Naive thymus-derived CD8-positive, alpha-beta T cell (primary cell): ENCODE measurements at places on chromosomes 11 and 22.

GRCh38 chr22:27992294-27993165, 73.5 kb upstream of the PITPNB start:
- H3K4me3 ChIP-seq: no peak overlapping the region
- no peak overlapping the region for H3K27ac ChIP-seq
- no peaks in the 10 kb centered on the region for H3K36me3 ChIP-seq
- peaks cover 12% of the 10 kb centered on the region for H3K4me1 ChIP-seq
- H3K27me3 ChIP-seq: no peaks in the 10 kb centered on the region
- DNase-seq: no peak

GRCh38 chr11:57338142-57338541, at the start of gene P2RX3:
TSS of gene P2RX3 (plus strand) at chr11:57338352. CDS start at chr11:57338551, 199 bp downstream.
- H3K4me3 ChIP-seq: no peak within 1 kb of the TSS
- DNase-seq: no peak
- peak within 1 kb of the TSS; percentile 83 for H3K27ac ChIP-seq
- H3K36me3 ChIP-seq: no peaks in the 10 kb centered on the region
- H3K4me1 ChIP-seq: peaks cover 32% of the 10 kb centered on the region

GRCh38 chr22:45460288-45461109, 42.2 kb upstream of the FBLN1 start:
- H3K4me3 ChIP-seq: no peak overlapping the region
- peaks cover 6% of the 10 kb centered on the region for H3K36me3 ChIP-seq
- no peak overlapping the region for H3K27ac ChIP-seq
- H3K4me1 ChIP-seq: no peaks in the 10 kb centered on the region
- no peak for DNase-seq

DNA sequence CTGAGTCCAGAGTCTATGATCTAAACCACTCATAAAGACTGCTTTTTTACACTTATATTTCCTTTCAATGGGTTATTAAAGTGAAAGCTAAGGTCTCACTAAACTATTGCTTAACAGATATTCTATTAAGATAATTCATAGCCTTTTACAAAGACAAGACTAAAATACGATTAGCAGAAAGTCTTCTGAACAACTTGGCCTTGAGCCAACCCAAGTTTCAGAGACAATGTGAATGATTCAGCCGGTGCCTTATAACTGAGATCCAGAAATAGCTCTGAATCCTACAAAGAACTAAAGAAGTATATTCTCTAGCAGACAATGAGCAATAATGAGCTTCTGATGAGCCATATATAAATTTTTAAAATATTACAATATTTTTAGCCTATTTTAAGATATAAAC, 41.5 kb upstream of the CARD18 start:
- no peaks in the 10 kb centered on the region for H3K4me1 ChIP-seq
- H3K27ac ChIP-seq: no peak overlapping the region
- no peak overlapping the region for H3K4me3 ChIP-seq
- peaks cover 3% of the 10 kb centered on the region for H3K27me3 ChIP-seq
- no peaks in the 10 kb centered on the region for H3K36me3 ChIP-seq
- DNase-seq: no peak

- H3K4me3 ChIP-seq: no peak overlapping the region
- H3K4me1 ChIP-seq: peaks cover 3% of the 10 kb centered on the region
- no peak for DNase-seq
These were observed 126.6 kb upstream of the ARHGAP20 start for GRCh38 chr11:110838808-110839207.

DNA sequence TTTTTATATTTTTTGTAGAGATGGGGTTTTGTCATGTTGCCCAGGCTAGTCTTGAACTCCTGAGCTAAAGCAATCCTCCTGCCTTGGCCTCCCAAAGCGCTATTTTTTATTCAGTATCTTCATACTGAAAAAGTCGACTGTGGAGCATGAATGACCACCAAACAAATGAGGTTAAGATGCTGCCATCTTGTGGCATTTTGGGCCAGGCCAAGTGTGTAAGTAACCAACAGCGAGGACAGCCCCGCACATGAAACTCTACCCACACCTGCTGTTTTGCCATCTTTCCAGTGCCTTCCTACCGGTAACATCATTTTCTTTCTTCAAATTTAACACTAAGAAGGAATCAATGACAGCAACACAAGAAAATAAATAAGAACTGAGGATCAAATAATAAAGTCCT, 32.2 kb upstream of the AQP11 start:
- H3K27ac ChIP-seq: no peak overlapping the region
- DNase-seq: no peak
- no peaks in the 10 kb centered on the region for H3K36me3 ChIP-seq
- H3K4me1 ChIP-seq: no peaks in the 10 kb centered on the region
- H3K4me3 ChIP-seq: no peak overlapping the region

GRCh38 chr11:44065841-44066731, at the start of gene ACCS:
TSS of gene ACCS (plus strand) at chr11:44066270. CDS start at chr11:44067628, 1,358 bp downstream.
- peaks cover 25% of the 10 kb centered on the region for H3K4me1 ChIP-seq
- no peaks in the 10 kb centered on the region for H3K36me3 ChIP-seq
- peak; percentile 92 for DNase-seq
- H3K27ac ChIP-seq: peak within 1 kb of the TSS; percentile 94
- no peaks in the 10 kb centered on the region for H3K27me3 ChIP-seq

GRCh38 chr11:61712846-61713245, 32.7 kb downstream of the DAGLA start:
- H3K27me3 ChIP-seq: no peaks in the 10 kb centered on the region
- DNase-seq: no peak
- no peaks in the 10 kb centered on the region for H3K36me3 ChIP-seq
- H3K27ac ChIP-seq: no peak overlapping the region
- H3K4me1 ChIP-seq: no peaks in the 10 kb centered on the region

- H3K27me3 ChIP-seq: peaks cover 2% of the 10 kb centered on the region
- peaks cover 50% of the 10 kb centered on the region for H3K4me1 ChIP-seq
- DNase-seq: no peak
These were observed 1.0 kb downstream of the CBX7 start for GRCh38 chr22:39151329-39151975.

DNA sequence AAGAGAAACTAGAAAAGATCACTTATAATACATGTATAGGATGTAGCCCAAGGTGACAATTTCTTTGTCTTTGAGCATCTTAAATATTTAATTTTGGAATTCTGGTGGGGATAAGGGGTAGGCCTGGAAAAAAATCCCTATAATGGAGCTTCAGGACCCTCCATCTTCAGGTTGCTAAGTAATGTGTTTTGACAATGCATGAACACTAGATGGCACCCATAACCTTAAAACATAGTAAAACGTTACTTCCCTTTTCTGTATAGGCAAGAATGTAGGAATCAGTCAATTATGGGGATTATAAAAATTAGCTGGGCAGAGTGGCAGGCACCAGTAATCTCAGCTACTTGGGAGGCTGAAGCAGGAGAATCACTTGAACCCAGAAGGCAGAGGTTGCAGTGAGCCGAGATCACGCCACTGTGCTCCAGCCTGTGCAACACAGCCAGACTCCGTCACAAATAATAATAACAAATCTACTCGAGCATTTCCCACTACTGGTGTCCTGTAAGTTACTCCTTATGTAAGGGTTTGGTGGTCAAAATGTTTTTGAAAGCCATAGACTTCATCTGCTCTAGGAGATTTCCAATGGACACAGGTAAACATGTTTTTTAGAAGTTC, 541.9 kb upstream of the CCDC90B start:
- no peak overlapping the region for H3K4me3 ChIP-seq
- no peaks in the 10 kb centered on the region for H3K36me3 ChIP-seq
- H3K27ac ChIP-seq: no peak overlapping the region
- no peaks in the 10 kb centered on the region for H3K4me1 ChIP-seq

GRCh38 chr11:10139143-10139542, 154.9 kb downstream of the SBF2 start:
- H3K36me3 ChIP-seq: peaks cover 15% of the 10 kb centered on the region
- H3K27ac ChIP-seq: no peak overlapping the region
- no peak overlapping the region for H3K4me3 ChIP-seq
- no peaks in the 10 kb centered on the region for H3K27me3 ChIP-seq
- H3K4me1 ChIP-seq: no peaks in the 10 kb centered on the region
- no peak for DNase-seq

DNA sequence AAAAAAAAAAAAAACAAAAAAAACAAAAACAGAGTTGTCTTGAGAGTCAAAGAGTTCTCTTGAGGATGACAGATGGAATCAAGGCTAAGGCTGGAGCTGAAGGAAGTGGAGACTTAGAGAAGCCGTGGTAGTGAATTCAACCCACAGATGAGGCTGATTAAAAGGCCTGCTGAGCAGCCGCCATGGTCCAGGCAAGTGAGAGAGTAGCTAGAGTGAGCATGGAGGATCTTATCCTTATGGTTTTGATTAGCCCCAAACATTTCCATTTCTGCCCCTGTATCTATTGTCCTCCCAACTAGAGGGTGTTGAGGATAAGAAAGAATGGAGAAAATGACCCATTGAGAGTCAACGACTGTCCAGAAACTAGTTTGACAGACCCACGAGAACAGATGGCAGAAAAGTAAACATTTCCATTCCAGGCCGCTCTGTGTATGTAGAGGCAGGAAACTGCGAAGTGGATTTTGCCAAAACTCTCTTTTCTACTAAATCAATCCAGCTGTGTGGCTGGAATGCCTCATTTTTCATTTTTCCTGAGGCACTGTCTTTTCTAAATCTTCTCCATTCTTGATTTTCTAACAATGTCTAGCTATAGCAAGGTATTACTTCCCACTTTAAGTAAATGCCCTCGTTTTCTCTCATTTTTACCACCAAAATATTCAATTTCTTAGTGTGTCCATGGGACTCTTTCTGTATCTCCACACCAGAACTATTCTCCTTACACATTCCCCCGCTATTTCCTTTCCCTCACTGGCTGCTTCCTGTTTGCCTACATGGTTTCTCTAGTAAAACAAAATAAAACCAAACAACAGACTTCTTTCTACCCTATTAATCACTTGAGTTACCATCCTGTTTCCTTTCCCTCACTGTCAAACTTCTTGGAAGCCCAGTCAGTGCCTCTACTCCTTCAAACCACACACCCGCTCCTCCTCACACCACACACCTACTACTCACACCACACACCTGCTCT, 5.4 kb upstream of the MMP8 start:
- H3K4me3 ChIP-seq: no peak overlapping the region
- no peaks in the 10 kb centered on the region for H3K27me3 ChIP-seq
- H3K27ac ChIP-seq: no peak overlapping the region

GRCh38 chr11:36098853-36099375, 155.1 kb downstream of the LDLRAD3 start:
- no peaks in the 10 kb centered on the region for H3K4me1 ChIP-seq
- no peaks in the 10 kb centered on the region for H3K36me3 ChIP-seq
- H3K27ac ChIP-seq: no peak overlapping the region
- DNase-seq: no peak

- no peaks in the 10 kb centered on the region for H3K4me1 ChIP-seq
- peak overlapping the region; percentile 49 for H3K27ac ChIP-seq
- no peak overlapping the region for H3K4me3 ChIP-seq
- no peak for DNase-seq
These were observed 53.4 kb downstream of the KCNJ1 start for GRCh38 chr11:128813729-128814128.

DNA sequence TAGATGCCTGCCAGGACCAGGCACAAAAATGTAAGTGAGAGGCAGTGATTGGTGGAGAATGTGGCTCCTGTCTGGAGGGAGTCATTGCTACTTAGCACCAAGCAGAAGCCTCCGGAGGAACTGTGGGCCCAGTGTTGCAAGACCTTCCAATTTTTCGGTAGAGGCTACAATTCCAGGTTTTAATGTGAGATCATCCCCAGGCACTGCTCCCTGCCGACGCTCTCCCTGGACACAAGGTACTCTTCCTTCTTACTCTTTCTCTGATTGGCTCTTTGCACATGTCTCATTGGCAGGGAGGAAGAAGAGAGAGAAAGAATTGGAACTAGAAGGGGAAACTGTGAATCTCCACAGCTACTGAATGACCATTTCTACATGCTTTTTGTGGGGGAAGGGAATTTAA, 53.7 kb upstream of the EP300 start:
- H3K4me1 ChIP-seq: no peaks in the 10 kb centered on the region
- no peak for DNase-seq
- H3K27ac ChIP-seq: no peak overlapping the region
- no peaks in the 10 kb centered on the region for H3K36me3 ChIP-seq

DNA sequence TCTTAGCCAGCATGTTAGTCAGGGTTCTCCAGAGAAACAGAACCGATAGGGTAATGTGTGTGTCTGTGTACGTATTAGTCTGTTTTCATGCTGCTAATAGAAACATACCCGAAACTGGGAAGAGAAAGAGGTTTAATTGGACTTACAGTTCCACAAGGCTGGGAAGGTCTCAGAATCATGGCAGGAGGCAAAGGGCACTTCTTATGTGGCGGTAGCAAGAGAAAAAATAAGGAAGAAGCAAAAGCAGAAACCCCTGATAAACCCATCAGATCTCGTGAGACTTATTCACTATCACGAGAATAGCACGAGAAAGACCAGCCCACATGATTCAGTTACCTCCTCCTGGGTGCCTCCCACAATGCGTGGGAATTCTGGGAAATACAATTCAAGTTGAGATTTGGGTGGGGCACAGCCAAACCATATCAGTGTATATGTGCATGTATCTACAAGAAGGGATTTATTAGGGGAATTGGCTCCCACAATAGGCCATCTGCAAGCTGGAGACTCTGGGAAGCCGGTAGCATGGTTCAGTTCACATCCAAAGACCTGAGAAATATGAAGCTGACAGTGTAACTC, 173.7 kb upstream of the NECTIN1 start:
- H3K36me3 ChIP-seq: no peaks in the 10 kb centered on the region
- H3K4me3 ChIP-seq: no peak overlapping the region
- no peak overlapping the region for H3K27ac ChIP-seq

- no peak overlapping the region for H3K27ac ChIP-seq
- peaks cover 17% of the 10 kb centered on the region for H3K27me3 ChIP-seq
- H3K4me1 ChIP-seq: peaks cover 6% of the 10 kb centered on the region
- H3K4me3 ChIP-seq: no peak overlapping the region
These were observed 4.8 kb downstream of the ADAMTS8 start for GRCh38 chr11:130423541-130424142.

GRCh38 chr11:122847466-122847865, 9.2 kb downstream of the CRTAM start:
- no peak for DNase-seq
- peaks cover 31% of the 10 kb centered on the region for H3K36me3 ChIP-seq
- H3K27me3 ChIP-seq: no peaks in the 10 kb centered on the region

DNA sequence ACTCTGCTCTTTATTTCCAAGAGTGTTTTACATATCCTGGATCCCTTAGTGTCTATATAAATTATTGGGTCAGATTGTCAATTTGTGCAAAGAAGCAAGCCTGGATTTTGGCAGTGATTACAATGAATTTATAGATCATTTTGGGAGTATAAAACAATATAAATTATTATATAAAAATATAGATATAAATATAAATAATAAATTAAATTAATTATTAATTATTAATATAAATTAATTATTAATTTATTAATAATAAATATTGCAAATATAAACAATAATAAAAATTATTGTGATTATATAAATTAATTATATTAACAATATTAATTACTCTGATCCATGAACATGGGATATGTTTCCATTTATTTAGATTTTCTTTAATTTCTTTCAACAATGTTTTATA, 32.5 kb downstream of the RTL6 start:
- no peak overlapping the region for H3K27ac ChIP-seq
- H3K4me1 ChIP-seq: peaks cover 8% of the 10 kb centered on the region
- peaks cover 5% of the 10 kb centered on the region for H3K27me3 ChIP-seq
- no peak for DNase-seq
- H3K36me3 ChIP-seq: no peaks in the 10 kb centered on the region

DNA sequence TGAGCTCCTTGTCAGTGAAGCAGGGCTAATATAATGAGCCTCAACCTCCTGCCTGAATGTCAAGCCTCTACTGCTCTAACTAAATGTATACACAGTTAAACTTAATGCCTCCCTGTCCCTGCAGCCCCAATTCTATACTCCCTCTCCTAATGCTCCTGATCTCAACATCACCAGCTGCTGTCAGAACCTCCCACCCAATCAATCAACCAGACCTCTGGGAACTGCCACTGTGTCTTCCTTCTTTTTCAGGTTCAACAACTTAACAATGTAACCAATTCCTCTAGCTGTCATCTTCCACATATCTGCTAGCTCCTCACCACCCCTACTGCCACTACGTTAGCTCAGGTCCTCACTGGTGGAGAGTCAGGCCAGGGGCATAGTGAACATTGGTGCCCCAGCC, 339.8 kb upstream of the NARS2 start:
- no peak overlapping the region for H3K27ac ChIP-seq
- no peaks in the 10 kb centered on the region for H3K36me3 ChIP-seq
- H3K4me3 ChIP-seq: no peak overlapping the region
- DNase-seq: no peak
